ENCODE measurements at places on chromosomes 6 and 20. TPM values are rescaled to one million over a fixed set of nuclear protein-coding genes. Genes with fewer than 3 reads are reported as not detected.

DNA sequence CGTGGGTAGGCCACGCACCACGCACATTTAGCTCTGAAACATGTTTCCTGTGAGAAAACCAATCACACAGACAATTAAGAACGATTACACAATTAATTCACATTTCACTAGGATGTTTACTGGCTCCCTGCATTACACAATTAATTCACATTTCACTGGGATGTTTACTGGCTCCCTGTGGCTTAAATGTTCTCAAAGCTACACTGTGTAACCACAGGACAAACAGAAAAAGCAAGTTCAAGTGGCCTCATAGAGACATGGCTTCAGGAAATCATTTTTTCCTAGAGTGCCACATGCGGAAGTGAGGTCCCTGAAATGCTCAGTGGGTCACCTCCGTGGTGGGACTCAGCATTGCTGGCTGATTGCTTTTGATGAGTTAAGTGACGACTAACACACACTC is 61.7 kb upstream of the XRN2 start:
- no peaks in the 10 kb centered on the region for H3K36me3 ChIP-seq
- DNase-seq = no peak
- no peak overlapping the region for H3K27ac ChIP-seq
- H3K4me3 ChIP-seq = no peak overlapping the region
- H3K4me1 ChIP-seq = no peaks in the 10 kb centered on the region

- peak overlapping the region; percentile 59 for H3K4me3 ChIP-seq
- H3K4me1 ChIP-seq = peaks cover 9% of the 10 kb centered on the region
- DNase-seq = no peak
- H3K27ac ChIP-seq = peak overlapping the region; percentile 56
- H3K27me3 ChIP-seq = no peaks in the 10 kb centered on the region
Measured at GRCh38 chr20:57749131-57749690, 39.4 kb upstream of the PMEPA1 start.

- peaks cover 87% of the 10 kb centered on the region for H3K27me3 ChIP-seq
- no peak overlapping the region for H3K27ac ChIP-seq
- H3K4me1 ChIP-seq = peaks cover 15% of the 10 kb centered on the region
- H3K36me3 ChIP-seq = no peaks in the 10 kb centered on the region
- no peak overlapping the region for H3K4me3 ChIP-seq
Measured at GRCh38 chr20:63004607-63005364, 2.0 kb downstream of the BHLHE23 start.

GRCh38 chr6:117264369-117264691 is 1.0 kb upstream of the VGLL2 start:
- H3K4me3 ChIP-seq = peak overlapping the region; percentile 45
- H3K27me3 ChIP-seq = peaks cover 84% of the 10 kb centered on the region
- no peak for DNase-seq
- no peaks in the 10 kb centered on the region for H3K36me3 ChIP-seq
- H3K4me1 ChIP-seq = no peaks in the 10 kb centered on the region

Gene MYMX
- total RNA-seq = 3.4 TPM

Gene EFCAB8
- not detected for total RNA-seq

Gene PSORS1C2
- not detected for total RNA-seq

Gene ZNF831
- total RNA-seq = 0.48 TPM

Gene SPTLC3
- 7.9 TPM for total RNA-seq

Gene TBXT
- not detected for total RNA-seq
